CD4-positive, alpha-beta T cell treated with Interleukin-17A for 4 hours (primary cell): ENCODE measurements at places on chromosomes 1 and 21.

DNA sequence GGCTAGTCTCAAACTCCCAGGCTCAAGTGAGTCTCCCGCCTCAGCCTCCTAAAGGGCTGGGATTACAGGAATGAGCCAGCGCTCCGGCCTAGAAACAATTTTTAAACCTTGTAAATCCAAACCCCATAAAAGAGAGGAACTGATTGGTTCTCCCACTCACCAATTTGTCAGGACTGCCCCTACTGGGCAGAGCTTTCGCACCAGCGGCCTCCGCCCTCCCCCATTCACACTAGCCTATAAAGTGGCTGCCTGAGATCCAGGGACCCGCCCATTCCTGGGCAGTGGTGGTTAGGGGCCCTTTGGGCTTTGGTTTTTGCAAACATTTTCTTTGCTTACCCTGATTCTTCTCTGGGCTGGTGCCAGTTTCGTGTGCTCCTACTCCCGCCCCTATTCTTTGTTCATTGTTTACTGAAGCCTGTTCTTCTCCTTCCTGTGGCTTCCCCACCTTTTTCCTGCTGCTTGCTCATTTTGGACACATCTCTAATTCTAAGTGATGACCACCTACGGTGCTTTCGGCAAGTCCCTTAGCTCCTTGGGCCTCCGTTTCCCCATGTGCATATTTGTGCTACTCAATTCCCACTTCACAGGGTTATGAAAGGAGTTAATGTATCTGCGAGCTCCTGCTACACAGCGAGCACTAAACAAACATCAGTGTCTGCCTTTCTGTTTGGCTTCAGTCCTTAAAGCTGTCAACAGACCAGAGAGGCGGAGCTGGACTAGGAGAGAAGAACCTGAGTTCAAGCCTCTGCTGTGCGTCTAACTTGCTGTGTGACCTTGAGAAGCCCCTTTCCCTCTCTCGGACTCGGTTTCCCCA is 39.8 kb upstream of the CLIC4 start:
- DNase-seq, result peak; percentile 46

GRCh38 chr1:57489358-57490036 is 65.6 kb upstream of the DAB1 start:
- no peak for DNase-seq

DNA sequence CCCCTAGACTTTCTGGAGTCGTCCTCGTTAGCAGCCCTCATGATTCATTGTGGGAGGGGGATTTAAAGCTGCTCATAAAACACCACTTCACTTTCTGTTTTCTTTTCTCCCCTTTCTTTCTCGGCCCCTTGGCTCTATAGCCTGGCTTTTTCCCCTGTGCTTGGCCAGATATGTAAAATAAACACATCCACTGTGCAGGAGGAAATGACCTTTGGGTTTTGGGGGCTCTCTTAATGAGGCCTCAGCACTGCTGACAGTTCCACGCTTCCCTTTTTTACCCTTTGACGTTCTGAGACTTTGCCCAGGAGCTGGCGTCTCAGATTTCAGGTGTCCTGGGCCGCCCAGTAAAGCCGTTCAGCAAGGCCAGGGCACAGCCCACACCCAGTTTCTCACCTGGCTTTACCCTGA is 65.7 kb downstream of the RUNX3 start:
- no peak for DNase-seq

DNA sequence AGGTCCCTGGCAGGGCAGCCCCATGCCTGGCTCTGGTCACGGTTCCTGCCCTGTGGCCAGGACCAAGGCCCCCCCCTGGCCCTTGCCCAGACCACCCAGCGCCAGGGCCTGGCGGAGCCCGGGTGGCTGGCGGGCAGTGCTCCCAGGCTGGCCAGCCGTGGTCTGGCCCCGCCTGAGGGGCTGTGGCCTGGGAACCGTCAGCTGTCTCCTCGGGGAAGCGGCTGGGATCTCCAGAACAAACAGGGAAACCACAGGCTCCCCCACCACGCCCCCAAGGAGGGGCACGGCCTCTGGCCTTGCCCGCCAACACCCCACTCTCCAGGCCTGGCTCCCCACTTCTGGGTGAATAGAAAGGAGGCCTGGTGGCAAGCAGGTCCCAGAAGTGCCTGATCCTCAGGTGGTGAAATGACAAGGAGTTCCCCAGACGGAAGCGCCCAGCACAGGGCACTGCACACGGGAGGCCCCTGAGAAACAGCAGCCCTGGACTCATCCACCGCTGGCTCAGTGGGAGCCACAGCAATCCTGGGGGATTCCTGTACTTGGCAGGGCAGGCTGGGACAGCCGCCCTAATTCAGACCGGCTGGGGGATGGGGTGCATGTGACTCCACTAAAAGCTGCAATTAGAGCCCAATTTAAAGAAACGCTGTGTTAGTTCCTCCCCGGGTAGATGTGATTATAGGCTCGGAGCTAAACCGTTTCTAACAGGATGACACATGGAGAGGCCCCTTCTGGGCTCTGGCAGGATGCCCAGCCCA is 78.9 kb downstream of the RAP1GAP start:
- DNase-seq, result no peak

- no peak for DNase-seq
These were observed 1526.3 kb downstream of the PLA2G4A start for GRCh38 chr1:188355082-188355481.

- no peak for DNase-seq
These were observed 113.3 kb downstream of the TNR start for GRCh38 chr1:175630076-175630475.

DNA sequence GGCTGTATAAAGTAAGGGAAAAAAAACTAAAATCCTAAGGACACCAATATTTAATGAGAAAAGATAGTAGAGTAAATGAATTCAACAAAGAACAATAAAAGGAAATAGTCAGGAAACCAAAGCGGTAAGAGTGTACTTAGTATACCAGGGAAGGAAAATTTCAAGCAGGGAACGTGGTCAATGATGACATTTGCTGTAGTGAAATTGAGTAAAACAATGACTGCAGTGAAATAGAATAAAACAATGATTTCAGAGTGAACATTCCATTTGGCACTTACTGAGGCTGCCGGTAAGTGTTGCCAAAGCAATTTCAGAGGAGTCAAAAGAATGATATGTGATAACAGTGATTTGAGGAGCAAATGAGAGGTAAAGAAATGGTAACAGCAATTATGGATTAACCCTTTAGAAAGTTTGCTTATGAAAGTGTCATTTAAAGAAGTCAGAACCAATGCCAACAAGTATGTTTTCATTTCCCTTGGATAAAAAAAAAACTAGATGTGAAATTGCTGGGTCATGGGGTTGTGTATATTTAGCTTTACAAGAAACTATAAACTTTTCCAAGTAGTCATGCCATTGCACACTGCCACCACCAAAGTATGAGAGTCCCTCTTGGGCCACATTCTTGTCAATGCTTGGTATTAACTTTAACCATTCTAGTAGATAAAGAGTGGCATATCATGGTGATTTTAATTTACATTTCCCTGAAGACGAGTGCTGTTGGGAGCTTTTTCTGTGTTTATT is 50.5 kb downstream of the VCAM1 start:
- DNase-seq, result no peak

DNA sequence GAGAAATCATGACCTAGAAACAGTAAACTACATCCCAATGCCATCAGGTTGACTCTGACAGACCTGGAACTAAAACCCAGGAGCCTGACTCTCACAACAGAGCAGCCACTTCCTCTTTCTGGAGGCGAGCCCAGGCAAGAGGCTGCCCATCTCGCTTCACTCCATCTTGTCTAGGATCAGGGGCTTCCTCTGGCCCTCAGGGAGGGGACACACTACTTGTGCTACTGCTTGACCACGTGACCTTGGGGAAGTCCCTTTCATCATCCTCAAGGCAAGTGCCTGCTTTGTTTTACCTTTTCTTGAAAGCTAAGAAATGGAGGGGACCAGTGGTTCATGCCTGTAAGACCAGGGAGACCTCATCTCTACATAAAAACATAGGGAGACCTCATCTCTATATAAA is 2.6 kb upstream of the TENT5B start:
- DNase-seq, result no peak

- DNase-seq, result no peak
These were observed 43.8 kb downstream of the STPG1 start for GRCh38 chr1:24369801-24370200.

- DNase-seq, result no peak
These were observed 161.3 kb downstream of the TSEN15 start for GRCh38 chr1:184212649-184213314.

GRCh38 chr1:228989992-228990827 is 254.9 kb downstream of the RHOU start:
- no peak for DNase-seq

DNA sequence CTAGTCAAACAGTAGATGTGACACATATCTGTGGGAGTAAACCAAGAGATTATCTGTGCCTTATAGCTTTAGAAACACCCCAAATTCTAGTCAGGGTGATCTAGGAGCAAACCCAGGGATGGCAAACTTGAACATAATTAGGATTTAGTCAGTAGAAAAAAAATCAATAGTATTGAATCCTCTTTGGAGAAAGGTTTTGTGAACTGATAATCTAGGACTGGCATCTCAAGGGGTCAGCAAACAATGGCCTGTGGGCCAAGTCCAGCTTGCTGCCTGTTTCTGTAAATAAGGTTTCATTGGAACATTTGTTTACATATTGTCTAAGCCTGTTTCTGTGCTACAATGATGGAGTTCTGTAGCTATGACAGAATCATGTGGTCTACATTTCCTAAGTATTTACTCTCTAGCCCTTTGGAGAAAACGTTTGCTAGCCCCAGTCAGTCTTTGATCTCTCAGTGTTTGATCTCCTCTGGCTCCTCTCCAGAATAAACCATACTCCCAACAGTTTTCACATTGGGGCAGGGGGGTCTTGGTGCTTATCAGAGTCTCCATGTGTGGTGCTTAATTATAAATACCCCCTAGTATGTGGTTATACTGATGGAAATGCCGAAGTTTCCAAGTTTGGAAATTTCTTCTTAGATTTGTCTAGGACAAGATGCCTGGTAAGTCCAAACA is 385.8 kb downstream of the NTNG1 start:
- no peak for DNase-seq

GRCh38 chr21:26167593-26167992 is 3.0 kb downstream of the APP start:
- DNase-seq, result no peak

- DNase-seq, result no peak
These were observed 14.6 kb upstream of the C1orf146 start for GRCh38 chr1:92203105-92203504.

DNA sequence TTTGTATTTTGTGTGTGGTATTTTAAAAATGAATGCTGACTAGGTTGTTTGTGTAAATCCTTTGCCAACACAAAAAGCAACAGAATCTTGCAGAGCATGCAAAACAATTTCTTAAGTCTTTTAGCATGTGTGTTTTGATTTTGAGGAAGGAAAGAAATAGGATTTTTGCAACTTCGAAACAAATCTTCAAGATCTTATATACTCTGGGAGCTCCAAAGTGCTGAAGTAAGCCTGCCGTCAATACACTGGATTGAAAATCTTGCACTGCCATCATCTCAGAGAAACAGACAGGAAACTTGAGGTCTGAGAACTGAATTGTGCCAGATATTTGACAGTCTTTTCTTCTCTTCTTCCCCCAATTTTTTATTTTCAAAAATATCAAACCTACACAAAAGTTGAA is 29.3 kb upstream of the DISP1 start:
- DNase-seq, result no peak

DNA sequence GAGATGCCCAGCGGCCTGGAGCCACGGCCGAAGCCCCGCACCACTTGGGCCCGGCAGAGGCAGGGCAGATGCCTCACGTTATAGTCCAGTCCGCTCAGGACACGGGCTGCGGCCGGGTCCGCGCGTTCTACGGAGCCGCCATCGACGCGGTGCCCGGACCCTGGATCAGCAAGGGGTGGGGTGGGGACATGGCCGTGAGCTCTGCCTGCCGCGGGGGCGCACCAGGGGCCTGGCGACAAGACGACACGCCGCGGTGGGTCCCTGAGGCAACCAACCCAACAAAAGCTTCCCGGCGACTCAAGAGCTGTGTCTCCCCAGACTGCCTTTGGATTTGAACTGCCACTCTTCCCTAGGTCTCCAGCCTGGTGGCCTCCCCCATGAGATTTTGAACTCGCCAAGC is 211.4 kb upstream of the GREM2 start:
- DNase-seq, result no peak

DNA sequence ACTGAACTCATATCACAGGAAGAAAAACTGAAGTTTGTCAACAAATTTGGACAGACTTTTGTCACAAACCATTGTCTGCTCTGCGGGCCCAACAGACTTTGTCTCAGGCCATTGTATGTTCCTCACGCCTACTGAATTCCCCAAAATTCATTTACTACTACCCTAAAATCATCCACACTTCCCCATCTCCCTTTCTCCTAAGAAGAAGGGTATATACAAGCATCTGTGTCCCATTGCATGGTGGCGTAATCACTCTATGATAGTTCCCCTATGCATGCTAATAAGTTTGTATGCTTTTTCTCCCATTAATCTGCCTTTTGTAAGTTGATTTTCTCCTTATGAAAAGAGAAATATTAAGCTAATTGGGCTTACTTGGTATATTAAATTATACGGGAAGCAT is 54.9 kb upstream of the ATF3 start:
- no peak for DNase-seq

DNA sequence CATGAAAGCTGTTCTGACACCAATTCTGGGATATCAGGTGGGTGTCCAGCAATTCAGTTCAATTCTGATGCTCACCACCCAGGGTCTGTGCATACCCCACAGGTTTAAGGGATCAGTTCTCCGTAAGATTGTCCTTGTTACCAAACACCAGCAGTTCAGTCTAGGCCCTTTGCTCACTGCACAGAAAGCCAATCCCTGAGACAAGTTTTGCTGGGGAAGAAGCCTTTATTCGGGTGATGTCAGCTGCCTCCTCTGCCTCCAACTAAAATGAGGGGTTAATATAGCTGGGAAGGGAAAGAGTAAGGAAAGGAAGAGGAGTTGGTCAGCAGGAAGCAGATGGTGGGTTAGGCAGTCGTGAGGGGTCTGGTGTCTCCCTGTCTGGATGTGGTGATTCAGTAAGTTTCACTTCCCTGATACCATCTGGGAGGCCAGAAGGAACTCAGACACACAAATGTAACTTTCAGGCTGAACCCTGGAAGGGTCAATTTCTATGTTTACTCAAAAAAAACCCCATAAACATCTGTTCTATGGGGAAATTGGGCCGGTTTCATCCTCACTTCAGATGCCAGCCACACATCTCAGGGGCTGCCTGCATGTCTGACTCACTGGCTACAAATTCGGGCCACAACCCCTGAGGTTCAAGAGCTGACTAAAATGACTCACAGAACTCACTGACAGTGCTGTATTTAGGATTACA is 83.3 kb upstream of the PGBD5 start:
- DNase-seq, result no peak

- DNase-seq, result no peak
These were observed 111.1 kb downstream of the TLR5 start for GRCh38 chr1:223031733-223032601.

- no peak for DNase-seq
These were observed 151.0 kb downstream of the CLEC20A start for GRCh38 chr1:178345807-178346206.

DNA sequence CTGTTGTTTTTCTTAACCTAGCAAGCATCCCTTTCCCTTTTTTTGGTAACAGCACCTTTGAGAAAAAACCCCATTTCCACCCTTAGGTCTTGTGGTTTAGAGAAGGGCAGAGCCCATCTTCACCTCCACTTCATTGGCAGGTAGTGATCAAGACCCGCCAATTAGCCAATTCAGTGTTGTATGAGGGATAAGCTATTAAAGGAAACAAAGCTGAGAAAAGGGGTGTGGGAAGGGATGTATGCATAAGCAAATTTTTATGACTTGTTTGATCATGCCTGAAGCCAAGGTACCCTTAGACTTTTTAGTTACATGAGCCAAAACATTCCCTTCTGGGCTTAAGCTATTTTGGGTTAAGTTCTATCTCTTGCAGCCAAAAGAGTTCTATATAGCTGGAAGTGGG is 3.6 kb upstream of the ZNF697 start:
- no peak for DNase-seq
